ENCODE measurements at places on chromosomes 6 and 20.

- no peak for DNase-seq
Observed at GRCh38 chr20:59778615-59779200, 154.7 kb downstream of the SYCP2 start.

GRCh38 chr6:109308018-109308492 lies 74.2 kb downstream of the CD164 start:
- peak; percentile 42 for DNase-seq

- no peak for DNase-seq
Observed at GRCh38 chr6:116492331-116493067, 18.9 kb upstream of the CALHM5 start.

- no peak for DNase-seq
Observed at GRCh38 chr6:111530667-111531066, 47.6 kb upstream of the REV3L start.

DNA sequence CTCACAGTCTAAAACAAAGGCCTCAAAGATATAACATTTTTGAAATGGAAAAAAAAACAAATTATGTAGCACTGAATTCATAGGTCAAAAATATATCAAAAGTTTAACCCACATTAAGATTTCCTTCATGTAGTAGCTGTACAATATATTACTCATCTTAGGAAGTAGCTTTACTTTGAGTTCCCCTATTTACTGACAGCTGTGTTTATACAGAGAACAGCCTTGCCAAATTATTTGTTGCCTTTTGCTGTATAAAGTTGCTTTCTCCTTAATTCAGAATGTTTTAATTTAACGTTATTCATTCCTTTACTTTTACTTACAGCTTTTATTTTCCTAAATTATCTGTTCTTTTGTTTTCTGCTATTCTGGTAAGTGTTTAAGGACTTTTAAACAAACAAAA lies 181.0 kb downstream of the COL12A1 start:
- DNase-seq: no peak

GRCh38 chr6:27312146-27312949 lies at the start of gene POM121L2:
Gene POM121L2 (minus strand): TSS chr6:27312273. CDS start chr6:27312170, 103 bp downstream.
- peak; percentile 42 for DNase-seq

DNA sequence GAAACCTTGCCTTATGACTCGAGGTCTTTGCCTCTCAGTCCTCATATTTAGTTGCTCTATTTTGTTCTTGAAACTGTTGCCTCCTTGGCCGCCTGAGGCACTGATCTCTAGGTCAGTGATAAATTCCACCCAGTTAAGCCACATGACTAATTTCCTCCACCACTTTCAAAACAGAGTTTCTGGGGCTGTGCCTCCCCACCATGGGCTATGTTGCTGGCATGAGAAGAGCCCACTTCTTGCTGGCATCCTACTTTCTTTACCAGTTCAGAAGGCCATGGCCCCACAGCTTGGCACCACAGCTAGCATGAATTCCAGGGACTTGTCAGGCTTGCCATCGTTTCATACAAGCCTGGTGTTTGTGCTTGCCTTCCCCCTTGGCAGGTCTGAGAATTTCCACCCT lies 361.4 kb upstream of the JAG1 start:
- DNase-seq: no peak

Measured in stimulated activated CD4-positive, alpha-beta T cell treated with anti-CD3 and anti-CD28 coated beads, Interleukin-15, amount 100 ng/mL, for 48 hours (primary cell).